Non-pigmented ciliary epithelial cell (primary cell): ENCODE measurements at places on chromosomes 7 and 10.
A peak's percentile ranks its signal among the peaks of the same experiment; 100 is the strongest.

GRCh38 chr7:143487566-143487965 lies 9.9 kb downstream of the TAS2R41 start:
- DNase-seq, result no peak

DNA sequence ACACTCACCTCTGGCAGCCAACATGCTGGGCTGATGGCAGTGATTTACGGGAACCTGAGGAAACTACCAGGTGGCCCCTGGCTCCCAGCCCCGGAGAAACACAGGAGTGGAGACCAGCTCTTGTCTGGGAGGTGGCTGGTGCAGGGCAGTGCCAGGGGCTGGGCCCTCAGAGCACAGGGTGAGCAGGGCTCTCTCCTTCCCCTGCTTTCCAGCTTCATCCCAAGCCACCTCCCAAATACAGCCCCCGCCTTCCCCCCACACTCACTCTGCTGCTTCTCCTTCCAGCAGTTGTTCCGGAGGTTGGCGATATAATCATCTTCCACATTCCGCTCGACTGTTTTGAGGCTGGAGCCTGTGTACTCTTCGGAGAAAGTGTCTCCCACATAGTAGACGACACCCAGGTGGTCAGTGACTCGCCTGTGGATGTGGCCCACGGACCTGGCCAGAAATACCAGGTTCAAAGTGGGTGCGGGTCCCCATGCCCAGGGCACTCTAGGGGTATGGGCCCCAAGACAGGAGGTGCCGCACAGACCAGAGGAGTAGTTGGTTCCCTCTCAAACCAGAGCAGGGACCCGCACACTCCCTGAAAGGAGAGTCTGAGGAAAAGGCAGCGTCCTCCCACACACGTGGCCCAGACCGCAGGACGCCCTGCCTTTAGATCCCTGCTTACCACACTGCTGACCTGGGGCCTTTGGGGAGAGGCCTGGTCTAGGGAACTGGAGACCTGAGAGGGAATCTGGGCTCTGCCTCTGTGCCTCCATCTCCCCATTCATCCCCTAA lies 18.3 kb downstream of the DNAJB12 start:
- no peak for DNase-seq

GRCh38 chr10:129448539-129448938 lies 18.5 kb upstream of the MGMT start:
- DNase-seq, result no peak

DNA sequence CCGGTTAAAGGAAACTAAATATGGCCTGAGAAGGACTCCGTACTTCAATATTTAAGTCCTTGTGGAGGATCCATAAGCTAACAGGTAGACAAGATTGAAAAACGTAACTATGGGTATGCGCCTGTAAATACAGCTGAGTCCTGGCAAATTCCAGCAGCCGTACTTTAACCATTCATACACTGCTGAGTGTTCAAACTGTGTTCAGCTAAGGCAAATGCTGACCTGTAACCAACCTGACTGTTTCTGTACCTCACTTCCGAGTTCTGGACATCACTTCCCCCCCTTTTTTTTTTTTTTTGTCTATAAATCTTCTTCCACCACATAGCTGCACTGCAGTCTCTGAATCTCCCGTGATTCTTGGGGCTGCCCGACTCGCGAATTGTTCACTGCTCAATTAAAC lies 69.1 kb downstream of the SRPK2 start:
- DNase-seq, result no peak

DNA sequence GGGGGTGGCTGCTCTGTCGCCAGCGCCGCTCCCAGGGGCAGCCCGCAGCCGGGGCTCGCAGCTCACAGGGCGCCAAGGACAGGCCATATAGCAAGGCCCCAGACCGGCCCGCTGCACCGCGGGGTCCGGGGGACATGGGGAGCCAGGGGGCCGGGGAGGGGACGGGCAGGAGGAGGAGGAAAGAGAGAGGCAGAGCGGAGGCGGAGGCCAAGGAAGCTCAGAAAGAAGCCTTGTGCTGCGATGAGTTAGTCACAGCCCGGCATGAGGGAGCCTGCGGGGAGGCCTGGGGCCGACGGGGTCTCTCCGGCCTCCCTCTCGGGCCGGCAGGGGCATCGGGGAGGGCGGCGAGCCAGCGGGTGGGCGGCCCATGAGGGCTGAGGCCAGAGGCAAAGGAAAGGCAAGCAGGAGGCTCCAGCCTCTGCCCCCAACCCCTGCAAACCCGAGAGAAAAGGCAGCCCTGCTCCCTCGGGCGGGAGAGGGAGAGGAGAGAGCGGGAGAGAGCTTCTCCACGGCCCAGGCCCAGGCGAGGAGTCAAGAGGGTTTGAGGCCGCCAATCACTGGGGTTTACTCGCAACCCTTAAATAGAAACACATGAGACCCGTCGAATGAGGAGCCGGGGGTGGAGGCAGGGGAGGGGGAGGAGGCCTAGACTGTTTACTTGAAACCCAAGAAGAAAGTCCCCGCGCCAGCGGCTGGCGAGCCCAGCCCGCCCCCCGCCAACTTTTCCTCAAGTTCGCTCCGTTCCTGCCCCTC lies 167.9 kb downstream of the NEURL1 start:
- peak; percentile 57 for DNase-seq

- no peak for DNase-seq
Measured at GRCh38 chr7:69517985-69518704, 80.1 kb upstream of the AUTS2 start.

GRCh38 chr7:33770576-33770975 lies 134.8 kb upstream of the BMPER start:
- DNase-seq, result no peak

- DNase-seq, result no peak
Measured at GRCh38 chr7:128407751-128408708, 1.8 kb downstream of the IMPDH1 start.

DNA sequence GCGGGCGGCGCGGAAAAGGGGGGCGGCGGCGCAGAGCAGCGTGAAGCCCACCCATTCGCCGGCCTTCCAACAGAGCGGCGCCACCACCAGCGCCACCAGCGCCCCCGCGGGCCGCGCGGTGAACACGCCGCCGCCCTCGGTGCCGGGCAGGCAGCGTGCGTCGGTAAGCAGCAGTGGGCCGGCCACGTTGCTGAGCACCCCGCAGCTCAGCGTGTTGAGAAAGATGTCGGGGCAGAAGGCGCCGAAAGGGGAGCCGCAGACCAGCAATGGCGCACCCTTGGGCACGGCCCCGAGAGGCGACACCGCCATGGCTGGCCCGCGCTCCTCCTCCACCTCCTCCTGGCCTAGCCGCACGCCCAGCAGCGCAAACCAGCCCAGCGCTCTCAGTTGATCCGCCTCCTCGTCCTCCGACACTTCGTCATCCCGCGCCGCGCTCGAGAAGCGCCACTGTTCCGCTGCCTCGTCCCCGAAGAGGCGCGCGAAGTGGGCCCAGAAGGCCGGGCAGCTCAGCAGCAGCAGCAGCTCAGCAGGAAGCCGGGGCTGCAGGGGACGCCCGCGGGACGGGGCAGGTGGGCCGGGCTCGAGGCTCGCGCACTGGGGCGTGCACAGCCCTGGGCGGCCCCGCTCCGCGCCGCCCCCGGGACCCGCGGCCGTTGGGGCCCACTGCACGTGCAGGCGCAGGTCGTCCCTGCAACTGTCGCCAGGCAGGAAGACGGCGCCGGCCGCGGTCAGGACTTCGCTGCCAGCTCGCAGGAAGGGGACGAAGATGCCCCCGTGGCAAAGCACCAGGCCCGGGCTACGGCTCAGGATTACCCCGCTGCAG lies 623 bp downstream of the TYSND1 start:
- DNase-seq, result no peak

DNA sequence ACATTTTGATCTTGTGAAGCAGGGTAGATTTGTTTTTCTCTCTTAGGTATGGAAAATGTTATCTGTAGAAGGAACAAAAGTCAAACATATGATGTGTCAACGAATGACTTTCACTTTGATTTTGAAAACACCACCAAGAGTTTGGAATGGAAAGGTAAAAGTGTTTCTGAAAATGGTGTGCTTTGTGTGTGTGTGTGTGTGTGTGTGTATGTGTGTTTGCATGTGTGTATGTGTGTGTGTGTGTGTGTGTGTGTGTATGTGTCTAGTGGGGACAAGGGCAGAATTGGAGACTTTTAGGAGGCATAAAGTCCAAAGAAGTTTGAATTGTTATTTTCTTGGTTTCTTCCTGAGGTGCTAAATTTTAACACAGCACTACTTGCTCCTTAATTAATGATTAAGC lies 115.4 kb upstream of the PRKCQ start:
- DNase-seq, result no peak

- no peak for DNase-seq
Measured at GRCh38 chr7:98162758-98163157, 48.5 kb upstream of the BHLHA15 start.

DNA sequence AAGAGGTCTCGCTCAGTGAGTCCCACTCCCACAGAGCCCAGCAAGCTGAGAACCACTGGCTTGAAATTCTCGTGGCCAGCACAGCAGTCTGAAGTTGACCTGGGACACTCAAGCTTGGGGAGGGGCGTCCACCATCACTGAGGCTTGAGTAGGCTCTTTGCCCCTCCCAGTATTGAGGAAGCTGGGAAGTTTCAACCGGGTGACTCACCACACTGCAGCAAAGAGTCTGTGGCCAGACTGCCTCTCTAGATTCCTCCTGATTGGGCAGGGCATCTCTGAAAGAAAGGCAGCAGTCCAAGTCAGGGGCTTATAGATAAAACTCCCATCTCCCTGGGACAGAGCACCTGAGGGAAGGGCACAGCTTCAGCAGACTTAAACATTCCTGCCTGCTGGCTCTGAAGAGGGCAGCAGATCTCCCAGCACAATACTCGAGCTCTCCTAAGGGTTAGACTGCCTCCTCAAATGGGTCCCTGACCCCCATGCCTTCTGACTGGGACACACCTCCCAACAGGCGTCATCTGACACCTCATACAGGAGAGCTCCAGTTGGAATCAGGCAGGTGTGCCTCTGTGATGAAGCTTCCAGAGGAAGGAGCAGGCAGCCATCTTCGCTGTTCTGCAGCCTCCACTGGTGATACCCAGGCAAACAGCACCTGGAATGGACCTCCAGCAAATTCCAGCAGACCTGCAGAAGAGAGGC lies 970.9 kb upstream of the LRRN3 start:
- DNase-seq, result no peak

DNA sequence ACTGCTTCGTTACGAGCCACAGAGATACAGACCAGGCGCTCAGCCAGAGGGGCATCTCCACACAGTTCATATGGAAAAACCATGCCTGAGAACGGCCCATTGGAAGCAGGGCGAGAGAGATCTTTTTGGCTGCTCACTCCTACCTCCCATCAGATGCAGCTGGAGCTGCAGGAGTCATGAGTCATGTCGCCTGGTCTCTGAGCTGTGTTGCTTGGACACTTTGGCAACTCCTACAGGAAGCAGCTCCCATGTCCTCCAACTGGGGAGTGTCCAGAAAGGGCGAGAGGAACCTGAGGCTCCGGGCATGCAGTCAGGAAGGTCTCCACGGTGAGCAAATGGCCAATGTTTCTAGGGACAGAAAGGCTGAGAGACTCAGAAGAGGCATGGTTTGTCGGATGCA lies 24.9 kb downstream of the INSIG1 start:
- no peak for DNase-seq

GRCh38 chr7:114048386-114049235 lies 129.8 kb upstream of the PPP1R3A start:
- no peak for DNase-seq

DNA sequence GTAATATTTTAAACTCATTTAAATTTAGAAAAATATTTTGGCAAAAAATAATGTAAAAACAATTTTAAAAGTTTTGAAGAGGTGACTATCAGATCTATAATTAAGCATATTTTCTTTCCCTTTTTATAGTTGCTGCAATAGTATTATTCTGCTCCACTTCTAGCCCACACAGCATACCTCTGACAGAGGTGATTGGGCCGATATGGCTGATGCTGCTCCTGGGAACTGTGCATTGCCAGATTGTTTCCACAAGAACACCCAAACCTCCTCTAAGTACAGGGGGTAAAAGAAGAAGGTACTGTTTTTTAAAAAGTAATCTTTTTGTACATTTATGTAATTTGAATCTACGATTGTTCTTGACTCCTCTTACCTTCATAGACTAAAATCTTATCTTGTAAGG lies 110.1 kb downstream of the PHTF2 start:
- DNase-seq, result no peak

DNA sequence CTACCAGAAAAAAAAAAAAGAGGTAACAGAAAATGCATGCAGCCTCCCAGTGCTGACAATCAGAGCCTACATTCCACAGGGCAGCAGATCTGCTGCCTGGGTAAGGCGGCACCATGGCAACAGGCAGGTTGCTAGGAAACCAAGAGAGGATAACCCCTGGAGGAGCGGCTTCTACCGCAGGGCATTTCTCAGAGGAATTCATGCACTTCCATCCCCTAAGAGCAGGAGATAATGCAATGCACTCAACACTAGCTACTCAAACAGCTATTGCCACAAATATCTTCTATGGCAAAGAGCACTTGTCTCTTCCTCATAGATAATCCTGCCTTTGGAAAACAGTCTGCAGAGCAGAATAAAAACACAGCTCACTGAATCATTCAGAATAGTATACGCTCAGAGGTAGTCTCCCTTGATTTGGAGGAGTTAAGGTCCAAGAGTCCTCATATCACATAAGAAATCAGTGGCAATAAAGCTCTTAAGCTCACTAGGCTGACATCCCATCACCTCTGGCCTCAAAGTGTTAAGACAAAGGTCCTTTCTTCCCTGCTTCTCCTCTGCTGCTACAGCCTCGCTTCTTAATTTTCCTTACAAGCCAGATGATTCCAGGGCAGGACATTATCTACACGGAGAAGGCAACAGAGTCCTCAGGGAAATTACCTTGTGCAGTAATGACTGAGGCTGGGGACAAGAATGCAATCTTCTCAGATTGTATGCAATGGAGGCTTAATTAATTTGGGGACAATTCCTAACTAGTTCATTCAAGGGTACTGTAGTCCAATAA lies 10.7 kb downstream of the PSAP start:
- DNase-seq, result peak; percentile 89

DNA sequence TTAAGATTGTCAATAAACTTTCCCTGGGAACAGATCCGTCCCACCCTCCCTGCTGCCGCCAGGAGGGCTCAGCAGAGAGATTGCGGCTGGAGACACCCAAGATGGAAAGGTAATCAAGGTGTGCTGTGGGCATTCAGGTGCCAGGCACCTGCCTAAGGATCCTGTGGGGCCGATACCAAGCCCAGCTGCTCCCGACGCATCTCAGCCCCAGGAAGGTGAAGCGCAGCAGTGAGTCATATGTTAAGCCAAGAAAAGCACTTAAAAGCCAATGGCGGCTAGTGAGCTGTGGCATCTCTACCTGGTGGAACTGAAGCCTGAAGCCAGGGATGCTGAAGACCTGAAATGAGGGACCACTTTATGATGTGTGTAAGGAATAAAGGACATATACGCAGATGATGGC lies 6.1 kb downstream of the WDR86 start:
- no peak for DNase-seq

DNA sequence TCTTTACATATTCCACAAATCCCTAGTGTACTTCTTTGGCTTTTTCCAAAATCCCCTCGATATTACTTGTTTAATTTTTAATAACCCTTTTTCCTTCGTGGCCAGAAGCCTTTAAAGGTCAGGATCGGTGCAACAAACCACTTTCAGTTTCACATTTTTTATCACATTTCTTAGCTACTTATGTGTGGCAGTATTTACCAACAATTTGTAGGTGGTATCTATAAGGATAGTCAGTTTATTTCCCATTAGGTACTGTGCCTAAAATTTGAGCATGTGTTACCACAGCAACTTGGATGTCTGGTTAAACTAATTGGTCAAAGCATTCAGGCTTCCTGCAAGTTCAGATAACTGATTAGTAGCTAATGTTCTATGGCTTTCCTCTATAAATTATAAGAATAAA lies 104.9 kb downstream of the CDK14 start:
- DNase-seq, result no peak

GRCh38 chr10:122939856-122940543 lies 14.0 kb downstream of the C10orf88 start:
- DNase-seq, result peak; percentile 63
